NCI-H2081 (cell line): ENCODE measurements at places on chromosomes 7 and 10.

GRCh38 chr7:20194343-20194995 is 22.7 kb downstream of the MACC1 start:
- DNase-seq: no peak

DNA sequence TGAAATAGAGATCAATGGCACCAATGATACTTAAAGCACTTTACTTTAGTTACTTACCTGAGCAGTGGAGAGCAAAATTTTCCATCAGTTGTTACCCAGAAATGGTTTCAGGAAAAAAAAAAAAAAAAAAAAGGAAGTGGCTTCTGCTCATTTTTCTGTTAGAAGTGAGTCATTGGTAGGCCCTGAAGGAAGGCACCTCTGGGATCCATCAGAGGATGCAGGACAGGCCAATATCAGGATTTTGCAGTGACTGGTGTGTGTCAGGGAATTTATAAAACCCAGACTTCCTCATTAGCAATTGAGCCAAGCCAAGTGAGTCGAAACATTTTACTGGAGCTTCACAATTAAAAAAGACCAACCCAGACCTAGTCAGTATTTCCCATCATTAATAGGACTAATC is 2.3 kb upstream of the SMIM30 start:
- DNase-seq: no peak

DNA sequence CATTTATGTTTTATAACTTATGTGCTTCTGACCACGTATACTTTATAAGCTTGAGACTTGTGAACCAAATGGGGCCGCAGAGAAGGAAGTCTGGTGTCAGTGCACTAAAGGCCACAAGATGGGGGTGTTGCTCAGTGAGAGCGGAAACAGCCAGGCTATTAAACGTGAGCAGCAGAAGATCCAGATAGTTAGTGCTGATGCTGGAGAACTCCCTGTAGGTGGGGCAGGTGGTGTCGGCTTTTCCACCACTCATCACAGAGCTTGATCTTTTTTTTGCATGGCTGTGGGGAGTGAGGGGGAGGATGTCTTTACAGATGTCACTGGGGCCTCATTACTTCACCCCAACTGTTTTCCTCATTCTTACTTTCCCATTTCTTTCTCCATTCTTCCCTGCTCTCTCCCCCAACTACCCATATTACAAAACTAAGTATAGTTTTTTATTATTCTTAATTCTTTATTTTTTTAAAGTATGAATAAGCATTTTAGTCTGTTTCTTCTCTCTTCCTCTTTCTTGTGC is 34.7 kb downstream of the ACADSB start:
- peak; percentile 53 for DNase-seq

DNA sequence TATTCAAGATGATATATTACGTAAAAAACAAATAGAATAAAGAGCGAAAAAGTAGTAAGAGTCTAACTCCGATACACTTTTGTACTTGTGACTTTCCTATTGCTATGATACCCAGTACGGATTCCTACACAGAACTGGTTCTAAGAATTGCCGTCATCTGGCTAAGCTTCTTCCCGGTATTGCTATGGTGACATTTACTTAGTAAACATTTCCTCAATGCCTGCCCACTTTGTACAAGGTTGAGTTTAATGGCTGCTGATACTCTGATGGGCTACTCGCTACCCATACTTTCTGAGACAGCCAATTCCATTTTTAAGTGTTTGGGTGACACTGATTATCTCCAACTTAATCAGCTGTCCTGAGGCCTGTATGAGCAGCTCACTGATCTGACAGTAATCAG is 55.6 kb downstream of the OSBPL3 start:
- DNase-seq: no peak

GRCh38 chr10:128173386-128173785 is 47.2 kb upstream of the MKI67 start:
- no peak for DNase-seq

DNA sequence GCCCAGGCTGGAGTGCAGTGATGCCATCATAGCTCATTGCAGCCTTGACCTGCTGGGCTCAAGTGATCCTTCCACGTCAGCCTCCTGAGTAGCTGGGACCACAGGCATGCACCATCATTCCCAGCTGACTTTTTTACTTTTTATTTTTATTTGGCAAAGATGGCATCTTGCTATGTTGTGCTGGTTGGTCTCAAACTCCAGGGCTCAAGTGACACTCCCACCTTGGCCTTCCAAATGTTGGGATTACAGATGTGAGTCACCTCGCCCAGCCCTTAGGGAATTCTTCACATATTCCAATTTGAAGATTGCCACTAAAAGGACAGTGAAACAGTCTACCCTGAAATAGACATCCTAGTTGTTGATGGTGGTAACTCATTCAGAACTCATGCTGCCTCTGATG is 27.7 kb downstream of the SUGCT start:
- no peak for DNase-seq

GRCh38 chr7:30722187-30722586 is 29.7 kb upstream of the INMT start:
- DNase-seq: no peak

GRCh38 chr10:103555712-103556111 is 62.2 kb downstream of the NEURL1 start:
- no peak for DNase-seq

GRCh38 chr7:85620936-85621685 is 434.3 kb upstream of the SEMA3D start:
- no peak for DNase-seq

DNA sequence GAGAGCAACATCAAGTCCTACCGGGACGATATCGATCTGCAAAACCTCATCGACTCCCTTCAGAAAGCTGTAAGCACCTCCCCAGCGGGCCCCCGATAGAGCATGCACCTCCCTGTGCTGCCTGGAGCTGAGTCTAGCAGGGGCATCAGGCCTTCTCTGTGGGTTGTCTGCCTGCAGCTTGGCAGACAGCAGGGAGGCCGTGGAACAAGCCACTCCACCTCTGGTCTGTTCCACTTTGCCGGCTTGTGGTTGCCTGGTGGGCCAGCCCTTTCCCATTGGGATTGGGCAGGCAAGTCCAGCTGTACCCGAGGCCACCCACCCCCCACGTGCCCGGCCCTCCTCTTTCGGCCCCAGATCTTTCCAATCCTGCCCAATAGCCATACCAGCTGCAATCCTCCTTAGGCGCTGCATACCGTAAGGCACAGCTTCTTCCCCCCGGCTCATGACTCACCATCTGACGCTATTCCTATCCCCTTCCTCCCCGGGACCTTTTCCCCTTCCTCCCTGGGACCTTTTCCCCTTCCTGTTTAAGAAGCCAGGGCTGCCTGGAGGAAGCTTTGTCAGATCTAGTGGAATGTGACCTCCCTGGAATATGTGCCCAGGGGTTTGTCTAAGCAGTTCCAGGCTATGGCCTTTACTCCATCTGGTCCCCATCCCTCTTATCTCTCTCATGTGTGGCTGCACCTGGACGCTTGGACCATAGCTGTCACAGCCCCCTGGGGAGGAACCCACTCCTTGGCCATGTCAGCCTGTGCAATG is 28.1 kb upstream of the SH2D4B start:
- no peak for DNase-seq

DNA sequence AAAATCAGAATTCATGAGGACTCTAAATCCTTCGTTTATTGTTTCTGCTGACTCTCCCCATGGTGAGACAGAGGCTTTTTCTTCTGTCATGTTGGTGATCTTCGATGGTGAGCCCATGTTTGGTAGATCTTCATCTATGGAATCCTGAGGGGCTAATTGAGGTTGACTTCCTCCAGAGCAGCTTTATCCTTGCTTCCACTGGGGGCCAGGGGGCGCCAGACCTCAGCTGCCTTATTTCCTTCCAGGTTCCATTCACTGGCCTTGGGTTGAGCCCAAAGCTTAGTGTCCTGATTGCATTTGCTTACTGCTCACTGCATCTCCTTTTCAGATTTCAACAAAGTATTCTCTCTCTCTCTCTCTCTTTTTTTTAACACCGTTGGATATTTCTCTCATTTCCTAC is 80.7 kb downstream of the GCC1 start:
- peak; percentile 8 for DNase-seq

DNA sequence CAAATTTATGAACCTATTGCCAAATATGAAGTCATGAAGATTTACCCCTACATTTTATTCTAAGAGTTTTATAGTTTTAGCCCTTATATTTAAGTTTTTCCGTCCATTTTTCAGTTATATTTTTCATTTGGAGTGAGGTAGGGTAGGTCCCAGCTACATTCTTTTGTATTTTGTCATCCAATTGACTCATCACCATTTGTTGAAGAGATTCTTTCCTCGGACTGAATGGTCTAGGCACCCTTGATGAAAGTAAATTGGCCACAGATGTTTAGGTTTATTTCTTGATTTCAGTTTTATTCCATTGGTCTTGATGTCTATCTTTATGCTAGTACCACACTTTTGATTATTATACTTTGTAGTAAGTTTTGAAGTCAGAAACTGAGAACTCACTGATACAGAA is 22.7 kb downstream of the CYP2C19 start:
- no peak for DNase-seq

GRCh38 chr10:34252111-34252510 is 563.0 kb downstream of the PARD3 start:
- DNase-seq: peak; percentile 10

DNA sequence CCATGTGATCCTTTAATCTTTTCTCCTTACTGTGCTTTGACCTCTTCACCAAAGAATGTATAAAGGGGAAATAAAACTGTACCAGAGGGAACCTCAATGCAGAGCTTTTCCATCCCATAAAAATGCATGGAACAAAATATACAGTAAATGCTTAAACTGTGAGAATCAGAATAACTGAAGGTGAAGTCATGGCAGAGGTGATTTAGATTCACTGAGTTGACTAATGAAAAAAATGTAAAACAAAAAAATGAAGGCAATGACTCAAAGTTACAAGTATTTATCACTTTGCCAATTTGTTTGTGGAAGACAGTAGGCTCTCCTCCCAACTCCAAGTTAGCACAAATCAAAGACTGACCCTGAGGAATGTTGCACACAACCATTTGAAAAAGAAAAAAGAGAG is 1331.6 kb upstream of the SORCS1 start:
- DNase-seq: no peak

GRCh38 chr10:84317174-84317573 is 11.2 kb upstream of the CCSER2 start:
- DNase-seq: no peak

- DNase-seq: no peak
These were observed 3.1 kb downstream of the ADIRF start for GRCh38 chr10:86971232-86971991.

DNA sequence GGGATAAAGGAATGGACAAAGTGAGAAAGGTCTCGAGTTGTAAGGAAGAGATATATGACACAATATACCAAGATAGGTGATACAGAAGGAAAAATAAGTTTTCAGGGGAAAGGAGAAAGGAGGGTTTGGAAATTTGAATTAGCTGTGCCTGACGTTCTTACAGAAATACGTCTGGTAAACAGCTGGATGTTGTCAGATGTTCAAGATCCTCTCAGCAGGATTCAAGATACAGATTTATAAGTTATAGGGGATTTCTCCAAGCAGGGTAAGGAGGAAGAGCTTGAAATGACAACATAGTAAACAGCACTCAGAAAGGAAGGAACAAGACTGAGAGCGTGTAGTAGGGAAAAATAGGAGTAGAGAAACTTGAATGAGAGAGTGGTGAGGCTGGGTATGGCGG is 1184.1 kb downstream of the TYW1 start:
- no peak for DNase-seq

GRCh38 chr10:111551001-111551400 is 474.2 kb downstream of the ADRA2A start:
- no peak for DNase-seq

DNA sequence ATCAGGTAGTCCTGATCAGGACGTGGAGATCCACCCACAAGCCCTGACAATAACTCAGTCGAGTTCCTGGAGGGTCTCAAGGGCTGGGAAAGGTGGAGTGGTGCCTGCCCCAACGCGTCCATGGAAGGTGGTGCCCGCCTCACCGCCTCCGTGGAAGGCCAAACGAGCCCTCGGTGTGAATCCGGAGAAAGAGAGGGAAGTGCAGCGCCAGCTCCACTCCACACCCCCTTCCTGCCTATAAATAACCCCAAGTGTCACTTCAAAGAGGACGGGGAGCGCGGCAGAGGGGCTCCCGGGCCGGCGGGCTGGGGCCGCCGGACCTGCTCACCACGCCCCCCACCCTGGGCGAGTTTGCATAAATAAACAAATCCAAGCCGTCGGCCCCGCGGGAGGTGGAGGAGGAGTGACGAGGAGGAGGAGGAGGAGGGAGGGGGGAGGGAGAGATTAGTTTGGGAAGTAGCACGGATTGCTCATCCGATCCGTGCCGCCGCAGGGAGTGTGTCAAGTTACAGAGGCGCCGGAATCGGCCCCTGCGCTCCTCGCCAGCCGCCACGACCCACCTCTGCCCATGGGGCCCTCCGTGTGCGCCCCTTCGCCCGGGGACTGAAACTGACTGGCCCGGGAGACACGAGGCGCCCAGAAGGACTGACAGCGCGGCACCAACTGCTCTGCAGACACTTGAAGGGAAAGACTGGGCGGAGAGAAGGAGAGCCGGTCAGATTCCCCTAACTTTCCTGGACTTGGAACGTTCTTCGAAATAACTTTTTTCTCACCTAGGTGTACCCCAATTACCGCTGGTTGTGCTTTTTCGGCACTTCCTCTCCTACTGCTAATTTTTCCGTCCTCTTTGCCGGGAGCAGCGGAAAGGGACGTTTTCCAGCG is at the start of gene COL13A1:
TSS of gene COL13A1 (plus strand) at position 473 of the 882 bp plus-strand sequence. CDS start 518 bp downstream, outside the sequence.
- peak; percentile 3 for DNase-seq

GRCh38 chr7:29806995-29807841 is 910 bp downstream of the WIPF3 start:
- no peak for DNase-seq
